ENCODE measurements at places on chromosomes 6 and 20. TPM values are rescaled to one million over a fixed set of nuclear protein-coding genes. Genes with fewer than 3 reads are reported as not detected.

Gene GPSM3
- total RNA-seq: 13.2 TPM

Gene MUCL3
- total RNA-seq: not detected

Gene DEFB115
- not detected for total RNA-seq

Gene CDH4
- total RNA-seq: 11.2 TPM

Gene RSPH9
- 0.07 TPM for total RNA-seq

Gene GNMT
- 0.32 TPM for total RNA-seq

DNA sequence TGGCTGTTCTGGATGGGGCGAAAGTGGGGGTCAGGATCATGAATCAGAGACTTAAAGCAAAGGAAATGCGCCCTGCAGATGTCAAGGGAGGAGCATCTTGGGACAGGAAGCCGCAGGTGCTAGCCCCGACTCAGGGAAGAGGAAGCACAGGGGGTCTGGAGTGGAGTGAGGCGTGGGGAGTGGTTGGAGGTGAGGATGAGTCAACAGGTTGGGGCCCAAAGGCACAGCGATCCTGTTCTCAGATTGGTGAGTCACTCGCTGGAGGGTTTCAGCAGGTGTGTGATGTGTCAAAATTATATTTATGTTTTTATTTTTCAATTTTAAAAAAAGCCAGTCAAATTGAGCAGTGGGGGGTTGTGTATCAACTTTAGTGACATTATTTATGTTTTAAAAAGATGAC lies 19.0 kb downstream of the PACSIN1 start:
- DNase-seq: peak; percentile 91

DNA sequence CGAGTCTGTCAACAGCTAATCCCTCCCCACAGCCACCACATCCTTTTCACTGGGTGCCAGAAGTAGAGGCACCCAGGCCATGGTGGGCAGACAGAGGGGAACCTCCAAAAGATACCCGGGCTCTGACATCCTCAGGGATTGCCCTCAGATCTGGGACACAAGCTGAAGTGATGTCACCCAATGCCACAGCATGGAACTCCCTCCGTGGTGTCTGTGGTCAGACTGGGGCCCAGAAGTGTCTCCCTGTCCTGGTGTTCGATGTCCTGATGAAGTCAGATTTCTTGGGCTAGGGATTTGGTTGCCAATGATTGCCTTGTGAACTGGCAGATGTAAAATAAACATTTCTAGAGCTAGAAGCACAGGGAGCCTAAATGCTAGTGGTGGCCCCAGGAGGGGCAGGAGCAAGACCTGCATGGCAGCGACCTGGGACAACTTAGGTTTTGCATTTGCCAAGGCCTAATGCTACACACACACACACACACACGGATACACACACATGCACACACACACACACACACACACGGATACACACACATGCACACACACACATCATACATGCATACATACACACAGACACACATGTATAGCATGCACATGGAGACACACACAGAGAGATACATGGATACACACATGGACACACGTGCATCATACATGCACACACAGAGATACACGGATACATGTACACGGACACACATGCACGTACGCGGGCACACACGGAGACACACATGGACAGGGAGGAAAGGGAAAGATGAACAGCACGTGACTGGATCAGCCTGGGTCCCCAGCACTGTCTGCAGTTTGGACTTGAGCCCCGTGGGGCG lies 221.0 kb downstream of the NFATC2 start:
- DNase-seq: no peak

DNA sequence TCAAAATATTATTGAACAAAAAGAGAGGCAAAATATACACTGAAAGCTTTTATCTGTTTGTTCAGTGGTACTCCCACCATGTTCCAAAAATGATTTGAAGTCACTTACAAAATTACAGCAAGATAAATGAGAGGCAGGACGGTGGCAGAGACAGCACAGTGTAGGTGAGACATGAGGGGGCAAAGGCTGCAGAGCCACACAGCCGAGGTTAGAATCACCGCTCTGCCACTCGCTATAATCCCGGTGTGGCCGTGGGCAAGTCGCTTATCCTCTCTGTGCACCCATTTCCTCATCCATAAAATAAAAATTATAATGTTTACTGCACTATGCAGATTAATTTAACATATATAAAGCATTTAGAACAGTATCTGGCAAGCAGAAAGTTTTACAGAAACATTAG lies 140.1 kb upstream of the BEND6 start:
- DNase-seq: no peak

- DNase-seq: no peak
Measured at GRCh38 chr20:10466855-10467254, 31.8 kb downstream of the SLX4IP start.

DNA sequence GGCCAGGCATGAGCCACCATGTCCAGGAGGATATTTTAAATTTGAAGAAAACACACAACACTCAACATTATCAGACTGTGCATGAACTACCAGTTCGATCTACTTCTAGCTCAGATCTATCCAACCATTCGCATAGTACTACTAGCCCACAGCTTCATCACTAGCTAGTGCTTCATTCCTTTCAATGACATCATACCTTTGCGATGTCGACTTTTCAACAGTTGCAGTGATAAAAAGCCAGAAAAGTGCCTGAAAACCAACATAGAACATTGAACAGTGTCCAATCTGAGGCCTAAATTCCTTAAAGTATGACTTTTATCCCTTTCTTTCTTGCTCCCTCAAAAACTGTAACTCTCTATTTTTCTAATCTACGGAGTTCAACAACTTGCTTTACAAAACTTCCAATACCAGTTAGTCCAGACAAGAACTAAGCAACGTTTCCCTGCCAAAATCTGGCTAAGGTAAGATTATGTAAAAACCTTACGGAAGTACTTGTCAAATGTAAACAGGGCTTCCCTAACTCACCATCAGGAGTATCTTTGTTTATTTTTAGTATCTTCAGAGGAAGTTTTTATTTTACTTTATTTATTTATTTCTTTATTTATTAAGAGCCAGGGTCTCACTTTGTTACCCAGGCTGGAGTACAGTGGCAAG lies 434.0 kb upstream of the JARID2 start:
- no peak for DNase-seq

DNA sequence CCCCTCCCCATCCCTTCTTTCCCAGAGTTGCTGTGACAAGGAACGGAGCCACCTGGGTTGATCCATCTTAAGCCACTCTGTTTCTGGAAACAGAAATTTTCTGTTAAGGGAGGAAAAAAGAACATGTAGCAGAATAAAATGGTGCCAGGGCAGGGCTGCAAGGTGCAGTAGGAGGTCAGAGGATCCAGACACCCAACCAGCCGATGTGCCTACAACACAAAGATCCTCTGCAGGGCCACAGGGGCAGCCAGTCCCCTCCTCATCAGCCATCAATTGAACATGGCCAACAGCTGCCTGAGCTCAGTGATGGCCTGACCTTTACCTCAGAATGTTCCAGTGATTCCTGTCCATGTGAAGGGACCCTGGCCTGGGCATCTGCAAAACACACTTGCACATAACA lies 11.9 kb downstream of the MDFI start:
- DNase-seq: no peak

DNA sequence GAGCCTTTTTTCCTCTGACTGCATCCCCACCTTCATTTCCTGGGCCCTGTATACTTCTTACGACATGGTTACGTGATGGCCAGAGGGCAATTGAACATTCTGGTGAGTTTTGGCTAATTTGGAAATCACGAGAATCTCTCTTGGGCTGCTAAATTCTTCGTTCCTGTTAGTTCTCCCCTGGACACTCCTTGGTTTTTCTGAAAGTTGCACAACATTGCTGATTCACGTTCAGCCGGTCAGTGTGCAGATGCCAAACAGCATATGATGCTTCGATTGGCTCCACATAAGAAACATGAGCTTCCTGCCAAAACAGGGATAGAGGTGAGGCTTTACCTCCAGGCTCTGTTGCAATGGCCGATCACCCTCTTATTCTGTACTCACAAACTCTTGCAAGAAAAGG lies 119.4 kb upstream of the LY86 start:
- peak; percentile 69 for DNase-seq

DNA sequence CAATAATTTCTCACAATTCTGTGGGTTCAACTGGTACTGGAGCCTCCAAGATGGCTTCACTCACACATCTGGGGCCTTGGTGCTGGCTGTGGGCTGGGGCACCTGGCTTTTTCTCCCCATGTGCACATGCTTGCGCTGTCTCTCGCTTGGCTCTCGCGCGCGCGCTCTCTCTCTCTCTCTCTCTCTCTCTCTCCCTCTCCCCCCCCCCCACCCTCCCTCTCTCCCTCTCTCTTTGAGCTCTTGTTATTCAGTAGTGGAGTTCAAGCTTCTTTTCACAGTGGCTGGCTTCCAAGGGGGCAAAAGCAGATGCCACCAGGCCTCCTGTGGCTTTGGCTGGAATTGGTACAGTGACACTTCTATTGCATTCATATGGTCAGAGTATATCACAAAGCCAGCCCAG lies 10.8 kb upstream of the TBCC start:
- no peak for DNase-seq

DNA sequence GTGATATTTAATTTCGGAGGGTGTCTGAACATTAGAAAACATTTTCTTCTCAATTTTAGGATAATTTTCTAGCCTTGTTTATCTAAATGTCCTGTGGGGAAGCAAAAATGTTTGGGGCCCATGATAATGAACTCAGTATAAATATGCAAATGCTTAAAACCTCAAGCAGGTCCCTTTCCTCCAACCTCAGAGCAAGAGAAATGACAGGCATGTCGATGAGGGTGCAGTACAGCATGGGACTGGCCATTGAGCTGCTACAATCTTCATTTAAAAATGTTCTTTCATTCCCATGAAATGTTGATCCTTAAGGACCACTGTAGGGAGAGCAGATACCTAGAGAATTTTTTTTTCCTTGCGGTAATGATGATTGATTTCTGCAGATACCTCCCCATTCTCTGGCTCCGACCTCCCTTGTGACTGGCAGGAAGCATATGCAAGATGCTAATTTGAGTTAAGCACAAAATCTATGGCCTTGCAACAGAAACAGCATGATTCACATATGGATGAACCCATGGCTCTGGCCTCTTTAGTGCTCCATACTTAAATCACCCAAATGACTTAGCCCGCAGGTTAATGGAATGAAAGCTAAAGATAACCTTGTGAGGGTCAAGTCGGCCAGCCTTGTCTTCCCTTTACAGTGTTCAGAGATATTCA lies 243.3 kb downstream of the SOX4 start:
- no peak for DNase-seq

DNA sequence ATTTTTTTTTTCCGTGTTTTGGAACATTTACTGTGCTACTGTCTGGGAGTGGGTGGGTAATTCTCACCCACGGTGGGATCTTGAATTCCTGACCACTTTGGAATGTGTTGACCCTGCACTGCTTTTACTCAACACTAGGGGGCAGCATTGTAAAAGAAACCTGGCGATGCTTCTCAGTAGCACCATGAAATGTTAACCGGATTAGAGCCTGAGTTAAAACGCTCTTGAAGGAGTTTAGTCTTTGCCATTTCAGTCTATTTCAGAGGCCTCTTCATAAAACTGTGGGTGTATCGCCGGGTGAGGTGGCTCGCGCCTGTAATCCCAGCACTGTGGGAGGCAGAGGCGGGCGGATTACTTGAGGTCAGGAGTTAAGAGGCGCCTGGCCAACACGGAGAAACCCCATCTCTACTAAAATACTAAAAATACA lies 114.4 kb upstream of the PRND start:
- DNase-seq: peak; percentile 25

DNA sequence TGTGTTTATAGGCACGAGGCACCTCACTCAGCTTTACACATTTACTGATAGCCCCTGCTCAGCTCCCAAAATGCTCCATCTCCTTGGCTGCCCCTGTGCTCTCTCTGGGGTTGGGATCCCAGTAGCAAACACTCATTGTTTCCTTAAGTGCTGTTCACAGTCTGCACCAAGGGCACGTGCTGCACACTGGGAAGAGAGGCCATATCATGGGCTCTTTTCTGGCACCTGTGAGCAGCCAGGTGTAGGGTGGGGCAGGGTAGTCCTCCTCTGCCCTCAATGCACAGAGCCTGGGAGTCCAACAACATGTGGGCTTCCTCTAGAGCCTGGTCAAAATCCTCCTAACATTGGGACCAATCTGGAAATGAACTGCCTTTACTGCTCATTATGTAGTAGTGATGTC lies 67.9 kb downstream of the BANF2 start:
- no peak for DNase-seq

GRCh38 chr6:170553534-170554012 lies 466 bp upstream of the PSMB1 start:
- no peak for DNase-seq

- DNase-seq: peak; percentile 86
Measured at GRCh38 chr6:110946498-110946897, 12.0 kb upstream of the GTF3C6 start.

- peak; percentile 88 for DNase-seq
Measured at GRCh38 chr6:37499433-37500293, at the start of gene CCDC167. CCDC167 (minus strand) TSS chr6:37499893; CDS start chr6:37499863, 30 bp downstream.

DNA sequence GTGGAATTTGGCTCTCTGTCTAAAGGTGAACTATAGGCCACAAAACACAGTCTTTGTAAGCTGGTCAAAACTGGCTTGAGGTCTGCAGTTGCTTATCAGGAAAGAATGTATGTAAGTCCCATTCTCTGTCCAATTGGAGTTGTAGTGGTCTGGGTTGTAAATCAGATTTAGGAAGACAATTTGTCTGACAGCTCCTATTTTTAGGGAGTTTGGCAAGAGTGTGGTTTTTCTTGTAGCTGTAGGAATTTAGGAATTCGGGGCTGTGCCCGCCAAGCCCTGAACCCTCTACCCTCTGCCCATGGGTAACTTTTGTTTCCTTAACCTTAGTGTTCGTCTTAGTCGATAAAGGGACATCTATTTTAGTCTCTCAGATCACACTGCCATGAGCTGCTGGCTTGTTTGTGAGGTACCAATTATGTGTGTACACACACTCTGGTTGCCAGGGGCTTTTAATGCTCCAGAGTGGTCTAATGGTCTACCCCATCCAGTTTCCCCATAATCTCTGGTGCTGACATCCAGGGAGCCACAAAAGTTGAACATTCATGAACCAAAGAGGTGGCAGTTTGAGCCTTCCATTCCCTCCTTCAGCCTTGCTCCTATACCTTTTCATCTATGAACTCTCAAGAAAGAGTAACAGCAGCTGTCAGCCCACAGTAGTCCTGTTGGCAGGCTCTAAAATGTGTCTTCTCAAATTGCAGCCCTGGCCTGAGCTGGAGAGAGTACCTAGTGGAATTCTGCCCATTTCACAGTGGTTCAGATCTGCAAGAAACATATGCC lies 93.0 kb downstream of the ANKRD6 start:
- no peak for DNase-seq
